ENCODE measurements at places on chromosomes 12 and 14.
A peak's percentile ranks its signal among the peaks of the same experiment; 100 is the strongest.

- peaks cover 17% of the 10 kb centered on the region for H3K36me3 ChIP-seq
- H3K4me1 ChIP-seq = peaks cover 19% of the 10 kb centered on the region
- DNase-seq = no peak
- no peak overlapping the region for H3K27ac ChIP-seq
These were observed 125.4 kb upstream of the ATF1 start for GRCh38 chr12:50638482-50638880.

DNA sequence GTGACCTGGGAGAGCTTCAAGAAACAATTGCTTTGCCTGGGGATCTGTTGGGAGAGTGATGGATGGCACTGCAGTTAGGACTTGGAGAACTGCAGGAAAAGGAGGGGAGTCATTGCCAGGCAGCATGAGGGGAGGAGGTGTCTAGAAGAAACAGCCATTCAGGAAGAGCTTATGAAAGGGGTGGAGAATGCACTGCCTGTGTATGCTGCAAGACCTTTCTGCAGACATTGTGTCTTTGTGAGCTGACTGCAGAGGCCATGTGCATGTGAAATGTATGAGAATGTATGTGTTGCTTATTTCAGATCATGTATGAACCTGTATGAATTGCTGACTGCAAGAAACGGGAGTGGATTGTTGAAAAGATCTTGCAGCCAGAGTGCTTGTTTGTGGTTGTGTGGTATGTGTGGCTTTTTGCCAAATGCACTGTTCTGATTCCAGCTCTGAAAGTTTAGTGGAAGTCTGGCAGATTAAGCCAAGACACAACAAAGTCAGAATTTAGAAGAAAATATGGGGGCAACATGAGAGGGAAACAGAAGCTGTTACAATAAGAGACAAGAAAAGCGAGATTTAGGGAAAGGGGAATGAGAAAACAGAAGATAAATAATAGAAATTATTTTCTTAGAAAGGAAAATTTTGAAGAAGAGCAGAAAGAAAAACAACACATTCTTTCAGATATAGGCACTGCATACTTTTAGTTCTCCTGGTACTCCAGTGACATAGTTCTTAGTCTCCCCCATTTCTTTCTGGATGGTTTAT lies 9.8 kb upstream of the RIMKLB start:
- H3K27ac ChIP-seq = no peak overlapping the region
- peaks cover 7% of the 10 kb centered on the region for H3K4me1 ChIP-seq
- no peak overlapping the region for H3K4me3 ChIP-seq
- peaks cover 6% of the 10 kb centered on the region for H3K27me3 ChIP-seq
- no peaks in the 10 kb centered on the region for H3K36me3 ChIP-seq

DNA sequence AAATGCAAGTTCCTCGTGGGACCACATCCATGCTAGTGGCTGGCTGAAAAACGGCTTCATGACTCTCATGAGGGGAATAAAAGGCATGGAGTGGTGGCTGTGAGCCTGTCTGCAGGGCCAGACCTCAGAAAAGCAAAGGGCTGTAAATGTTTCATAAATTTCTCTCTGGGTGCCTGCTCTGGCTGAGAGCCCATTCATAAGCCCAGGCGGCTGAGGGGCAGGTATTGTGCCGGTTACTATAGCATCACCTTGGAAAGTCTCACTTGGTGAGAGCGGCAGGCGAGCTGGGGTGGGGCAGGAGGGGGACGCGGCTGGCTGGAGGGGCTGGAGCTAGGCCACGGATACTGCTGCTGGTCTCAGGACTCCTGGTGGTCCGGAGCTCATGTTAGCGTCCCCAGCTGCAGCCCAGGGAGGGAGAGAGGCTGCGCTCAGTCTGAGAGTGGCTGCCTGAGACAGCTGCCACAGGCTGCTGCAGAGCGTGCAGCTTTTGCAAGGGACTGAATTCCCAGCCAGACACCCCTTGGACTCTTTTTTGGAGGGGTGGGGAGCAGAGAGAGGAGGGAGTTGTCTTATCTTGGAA lies at the start of gene SLC17A8:
TSS of gene SLC17A8 (plus strand) at position 431 of the 580 bp plus-strand sequence. CDS start 318 bp downstream, outside the sequence.
- peaks cover 21% of the 10 kb centered on the region for H3K27me3 ChIP-seq
- H3K4me1 ChIP-seq = no peaks in the 10 kb centered on the region
- H3K4me3 ChIP-seq = no peak within 1 kb of the TSS
- no peak within 1 kb of the TSS for H3K27ac ChIP-seq
- H3K36me3 ChIP-seq = no peaks in the 10 kb centered on the region

DNA sequence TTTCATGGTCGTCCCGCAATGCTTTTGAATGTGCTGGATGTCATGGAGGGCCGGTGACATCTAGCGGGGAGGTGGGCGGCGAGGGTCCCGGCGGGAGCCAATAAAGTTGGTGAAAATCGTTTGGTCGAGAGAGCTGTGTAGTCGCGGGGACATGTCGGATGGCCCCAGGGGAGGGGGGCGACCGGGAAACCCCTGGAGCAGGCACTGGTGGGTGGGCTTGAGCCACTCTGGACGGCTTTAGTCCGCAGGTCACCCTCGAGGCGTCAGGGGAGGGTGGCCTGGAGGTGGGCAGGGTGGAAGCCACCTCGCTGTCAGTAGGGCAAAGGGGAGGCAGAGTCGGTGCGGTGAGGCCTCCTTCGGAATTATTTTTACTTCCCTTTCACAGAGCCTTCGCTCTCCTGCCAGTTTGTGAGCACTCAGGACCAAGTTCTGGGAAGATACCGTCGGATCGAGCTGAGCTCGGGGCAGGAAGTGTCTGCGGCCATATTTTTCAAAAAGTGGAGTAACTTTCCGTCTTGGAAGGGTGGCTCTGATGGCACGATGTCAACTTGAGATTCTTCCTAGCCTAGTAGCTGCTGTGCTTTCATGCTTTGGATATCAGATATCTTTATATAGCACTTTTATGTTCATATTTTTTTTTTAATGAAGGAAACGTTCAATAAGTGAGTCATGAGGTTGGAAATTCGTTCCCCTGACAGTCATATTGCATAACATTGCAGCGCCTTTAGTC lies 28.2 kb downstream of the WBP11 start:
- peak overlapping the region; percentile 92 for H3K27ac ChIP-seq
- H3K4me3 ChIP-seq = peak overlapping the region; percentile 90
- no peak for DNase-seq
- no peaks in the 10 kb centered on the region for H3K36me3 ChIP-seq
- no peaks in the 10 kb centered on the region for H3K27me3 ChIP-seq
- peaks cover 18% of the 10 kb centered on the region for H3K4me1 ChIP-seq

DNA sequence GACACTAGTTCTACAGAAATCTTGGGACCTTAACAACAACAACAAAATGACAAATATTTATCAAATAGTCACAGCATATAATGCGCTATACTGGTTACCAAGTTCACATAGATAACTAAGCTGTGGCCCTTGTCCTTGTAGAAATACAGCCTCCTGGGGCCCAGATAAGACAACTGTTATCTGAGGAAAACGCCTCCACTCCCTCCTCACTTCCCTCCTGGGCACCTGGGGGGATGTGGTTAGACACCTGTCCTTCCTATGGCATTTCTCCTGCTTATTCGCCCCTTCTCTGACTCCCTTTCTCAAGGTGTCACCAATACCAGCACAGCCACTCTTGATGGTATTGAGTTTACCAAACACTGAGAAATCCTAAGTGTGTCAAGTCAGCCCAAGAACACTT lies 419.4 kb downstream of the RAD51B start:
- H3K27me3 ChIP-seq = no peaks in the 10 kb centered on the region
- no peak overlapping the region for H3K27ac ChIP-seq
- peaks cover 4% of the 10 kb centered on the region for H3K4me1 ChIP-seq
- DNase-seq = no peak
- H3K36me3 ChIP-seq = peaks cover 5% of the 10 kb centered on the region

- H3K4me3 ChIP-seq = no peak overlapping the region
- H3K27ac ChIP-seq = no peak overlapping the region
- H3K27me3 ChIP-seq = no peaks in the 10 kb centered on the region
These were observed 159.9 kb upstream of the ALG10B start for GRCh38 chr12:38156497-38157245.

DNA sequence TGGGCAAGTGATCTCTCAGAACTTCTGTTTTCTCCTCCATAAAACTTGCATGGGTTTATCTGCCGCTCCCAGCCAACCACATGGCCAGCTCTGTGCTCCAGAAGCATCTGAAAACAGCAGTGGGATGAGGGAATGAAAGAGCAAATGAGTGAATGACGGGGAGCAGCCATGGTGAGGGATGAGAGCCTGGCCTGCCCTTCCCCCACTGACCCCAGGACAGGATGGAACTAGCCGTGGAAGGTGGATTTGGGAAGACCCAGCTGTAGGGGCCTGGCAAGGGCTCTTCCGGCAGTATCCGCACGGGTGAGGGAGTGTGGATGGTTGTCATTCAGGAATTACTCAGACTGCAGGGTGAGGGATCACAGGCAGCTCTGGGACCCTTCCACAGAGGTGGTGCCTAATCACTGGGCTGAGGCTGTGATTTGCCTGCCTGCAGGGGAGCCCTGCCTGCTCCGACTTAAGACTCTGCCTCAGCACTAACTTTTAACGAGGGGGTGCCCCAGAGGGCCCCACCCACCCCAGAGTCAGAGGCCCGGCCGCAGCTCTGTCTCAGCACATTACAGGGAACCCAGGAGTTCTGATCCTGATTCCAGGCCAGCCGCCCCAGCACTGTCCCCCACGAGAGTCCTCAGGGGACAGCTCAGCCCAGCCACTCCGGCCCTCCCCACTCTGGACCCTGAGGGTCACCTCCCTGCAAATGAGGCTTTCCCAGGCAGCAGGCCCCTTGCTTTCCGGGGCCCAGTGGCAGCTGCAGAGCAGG lies 136.8 kb upstream of the C14orf180 start:
- H3K4me1 ChIP-seq = peaks cover 5% of the 10 kb centered on the region
- H3K4me3 ChIP-seq = no peak overlapping the region
- H3K27me3 ChIP-seq = peaks cover 11% of the 10 kb centered on the region
- no peaks in the 10 kb centered on the region for H3K36me3 ChIP-seq
- no peak overlapping the region for H3K27ac ChIP-seq

GRCh38 chr14:44463356-44464004 lies 43.6 kb downstream of the FSCB start:
- H3K36me3 ChIP-seq = no peaks in the 10 kb centered on the region
- DNase-seq = no peak
- H3K27me3 ChIP-seq = no peaks in the 10 kb centered on the region
- H3K4me3 ChIP-seq = no peak overlapping the region

- peaks cover 24% of the 10 kb centered on the region for H3K4me1 ChIP-seq
- H3K27ac ChIP-seq = no peak overlapping the region
- DNase-seq = peak; percentile 96
- H3K27me3 ChIP-seq = peaks cover 18% of the 10 kb centered on the region
- no peaks in the 10 kb centered on the region for H3K36me3 ChIP-seq
These were observed 92.0 kb downstream of the SCARB1 start for GRCh38 chr12:124771462-124772288.
